Progenitor cell of endocrine pancreas (in vitro differentiated cells): ENCODE measurements at places on chromosomes 12 and 14.

GRCh38 chr12:71552728-71553501 lies 110.7 kb downstream of the ZFC3H1 start:
- no peak for DNase-seq

- no peak for DNase-seq
These were observed 307.7 kb downstream of the CCDC91 start for GRCh38 chr12:28497889-28498411.

DNA sequence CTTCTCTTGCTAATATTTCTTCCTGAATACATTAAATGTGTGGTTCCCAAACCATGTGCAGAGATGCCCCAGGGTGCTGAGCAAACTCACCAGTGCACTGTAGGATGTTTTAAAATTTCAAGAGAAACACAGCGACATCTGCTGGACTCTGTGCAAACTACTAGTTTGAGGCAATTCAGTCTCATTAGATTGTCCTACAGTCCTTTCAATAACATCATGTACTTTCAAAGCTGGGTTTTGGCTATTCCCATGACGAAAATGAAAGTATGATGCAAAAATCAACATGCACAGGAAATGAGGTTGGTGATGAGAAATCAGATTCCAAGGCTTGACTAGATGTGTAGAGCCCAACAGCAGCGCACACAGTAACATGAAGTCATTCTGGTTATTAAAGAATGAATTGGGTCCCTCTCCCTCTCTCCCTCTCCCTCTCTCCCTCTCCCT lies 66.3 kb downstream of the CLIP1 start:
- DNase-seq = no peak

DNA sequence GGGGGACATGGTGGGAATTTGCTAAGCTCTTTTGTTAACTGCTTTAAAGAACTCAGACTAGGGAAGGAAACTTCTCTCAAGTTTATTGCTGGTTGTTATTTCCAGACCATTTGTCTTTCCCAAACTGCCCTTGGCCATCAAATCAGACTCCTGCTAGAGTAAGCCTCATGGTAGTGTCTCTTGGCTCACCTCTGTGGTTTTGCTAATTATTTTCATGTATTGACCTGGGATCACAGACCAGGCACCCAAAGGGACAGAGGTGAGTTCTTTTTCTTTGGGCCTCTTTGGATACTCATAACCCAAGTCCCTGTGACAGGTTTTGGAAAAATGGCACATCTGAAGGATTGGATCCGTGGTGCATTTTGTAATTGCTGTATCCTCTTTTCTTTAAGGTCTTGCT lies 11.2 kb downstream of the ETV6 start:
- no peak for DNase-seq

DNA sequence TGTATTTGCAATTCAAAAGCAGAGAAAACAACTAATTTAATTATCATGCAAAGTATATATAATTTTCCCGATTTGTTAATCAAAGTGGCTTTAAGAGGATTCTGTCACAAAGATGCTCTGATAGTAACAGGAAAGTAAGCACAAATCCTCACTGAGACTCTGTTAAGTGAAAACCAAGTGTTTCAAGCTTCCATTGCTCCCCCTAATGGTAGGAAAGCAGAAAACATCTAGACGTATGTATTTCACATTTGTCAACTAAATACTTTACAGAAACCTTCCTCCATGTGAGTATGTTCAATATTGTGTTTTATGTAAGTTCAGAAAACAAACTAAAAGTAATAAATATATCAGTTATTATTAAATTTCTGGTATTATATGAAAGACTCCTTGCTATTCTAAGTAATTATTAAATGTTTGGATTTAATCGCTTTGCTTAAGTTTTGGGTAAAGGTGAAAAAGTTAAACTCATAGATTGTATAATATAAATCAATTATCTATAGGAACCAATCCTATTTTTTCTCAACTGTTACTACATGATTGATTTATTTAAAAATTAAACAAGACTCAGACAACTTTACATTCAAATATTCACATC lies 1.5 kb upstream of the NTS start:
- DNase-seq = no peak

DNA sequence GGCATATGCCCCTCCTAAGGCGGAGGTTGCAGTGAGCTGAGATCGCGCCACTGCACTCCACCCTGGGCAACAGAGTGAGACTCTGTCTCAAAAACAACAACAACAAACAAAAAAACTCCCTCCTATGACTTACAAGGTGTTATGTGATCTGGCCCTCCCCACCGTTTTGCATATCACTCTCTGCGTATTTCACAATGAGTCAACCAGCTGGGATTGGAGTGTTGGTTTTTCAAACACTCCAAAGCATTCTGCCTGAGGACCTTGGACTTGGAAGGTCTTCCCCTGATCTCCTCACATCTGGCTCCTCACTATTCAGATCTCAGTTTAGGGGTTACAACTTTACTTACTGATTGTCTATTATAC lies 14.0 kb downstream of the MANSC1 start:
- no peak for DNase-seq

DNA sequence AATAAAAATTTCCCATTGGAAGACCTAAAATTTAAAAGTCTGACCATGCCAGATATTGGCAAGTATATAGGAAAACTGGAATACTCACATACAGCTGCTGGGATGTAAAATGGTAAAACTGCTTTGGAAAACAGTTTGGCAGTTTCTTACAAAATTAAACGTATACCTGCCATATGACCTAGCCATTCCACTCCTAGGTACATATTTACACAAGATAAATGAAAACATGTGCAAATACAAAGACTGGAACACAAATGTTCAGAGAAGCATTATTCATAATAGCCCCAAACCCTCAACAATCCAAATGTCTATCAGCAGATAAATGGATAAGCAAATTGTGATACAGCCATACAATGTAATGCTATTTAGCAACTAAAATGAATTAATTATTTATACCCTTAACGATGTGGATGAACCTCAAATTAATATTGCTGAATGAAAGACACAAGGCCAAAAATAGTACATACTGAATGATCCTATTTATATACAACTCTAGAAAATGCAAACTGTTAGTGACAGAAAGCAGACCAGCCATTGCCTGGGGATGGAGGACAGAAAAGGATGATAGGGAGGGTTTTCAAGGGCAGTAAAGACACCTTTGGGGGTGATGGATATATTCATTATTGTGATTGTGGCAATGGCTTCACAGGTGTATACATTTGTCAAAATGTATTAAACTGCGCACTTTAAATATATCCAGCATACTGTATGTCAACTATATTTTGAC lies 21.3 kb upstream of the TCP11L2 start:
- DNase-seq = no peak

- DNase-seq = no peak
These were observed 110.1 kb downstream of the SAMD4A start for GRCh38 chr14:54676812-54677708.

- DNase-seq = no peak
These were observed 580.2 kb downstream of the ETNK1 start for GRCh38 chr12:23204933-23205778.

- DNase-seq = no peak
These were observed 16.5 kb downstream of the EID3 start for GRCh38 chr12:104319918-104320626.

- no peak for DNase-seq
These were observed 10.2 kb downstream of the TBX5 start for GRCh38 chr12:114395755-114396152.

GRCh38 chr14:60721326-60722106 lies 2.6 kb downstream of the SIX4 start:
- DNase-seq = peak; percentile 37

GRCh38 chr14:75896341-75896740 lies 85.5 kb downstream of the TGFB3 start:
- DNase-seq = no peak

DNA sequence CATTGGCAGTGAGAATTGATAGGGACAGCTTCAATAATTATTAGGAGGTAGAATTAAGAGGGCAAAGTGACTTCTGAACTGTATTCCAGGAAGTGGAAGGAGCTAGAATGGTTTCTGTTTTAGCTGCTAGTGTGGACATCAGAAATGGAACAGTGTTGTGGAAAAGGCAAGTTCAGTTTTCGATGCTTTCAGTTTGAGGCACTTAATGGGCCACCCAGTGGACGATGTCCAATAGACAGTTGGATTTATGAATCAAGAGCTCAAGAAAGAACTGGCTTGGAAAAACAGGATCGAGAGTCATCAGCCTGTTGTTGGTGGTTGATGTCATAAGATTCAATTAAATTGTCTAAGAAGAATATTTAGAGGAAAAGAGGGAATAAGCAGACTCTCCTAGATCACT lies 136.3 kb downstream of the DYRK2 start:
- DNase-seq = no peak

GRCh38 chr14:22555384-22556011 lies 33.5 kb downstream of the DAD1 start:
- no peak for DNase-seq

DNA sequence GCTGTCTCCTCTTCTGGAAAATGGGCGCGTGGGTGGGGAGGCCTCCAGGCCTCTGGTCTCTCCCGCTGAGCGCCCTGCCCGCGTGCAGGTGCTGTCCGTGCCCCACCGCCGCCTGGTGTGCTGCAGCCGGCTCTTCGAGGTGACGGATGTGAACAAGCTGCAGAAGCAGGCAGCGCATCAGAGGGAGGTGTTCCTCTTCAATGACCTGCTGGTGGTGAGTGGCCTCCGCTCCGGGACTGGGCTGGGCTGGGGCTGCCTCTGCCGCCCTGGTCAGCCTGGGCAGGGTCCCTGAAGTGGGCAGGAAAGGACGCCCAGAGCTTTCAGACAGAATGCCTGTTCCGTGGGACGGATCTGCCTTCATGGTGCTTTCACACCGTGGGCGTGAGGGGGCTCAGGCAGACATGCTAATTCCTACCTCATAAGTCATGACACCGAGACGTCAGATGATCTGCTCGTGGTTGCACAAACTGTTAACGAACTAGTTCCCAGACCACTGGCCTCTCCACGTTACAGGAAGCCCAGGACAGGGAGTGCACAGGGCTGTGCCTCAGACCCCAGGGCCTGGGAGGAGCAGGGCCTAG lies 50.5 kb downstream of the SLC6A12 start:
- no peak for DNase-seq

DNA sequence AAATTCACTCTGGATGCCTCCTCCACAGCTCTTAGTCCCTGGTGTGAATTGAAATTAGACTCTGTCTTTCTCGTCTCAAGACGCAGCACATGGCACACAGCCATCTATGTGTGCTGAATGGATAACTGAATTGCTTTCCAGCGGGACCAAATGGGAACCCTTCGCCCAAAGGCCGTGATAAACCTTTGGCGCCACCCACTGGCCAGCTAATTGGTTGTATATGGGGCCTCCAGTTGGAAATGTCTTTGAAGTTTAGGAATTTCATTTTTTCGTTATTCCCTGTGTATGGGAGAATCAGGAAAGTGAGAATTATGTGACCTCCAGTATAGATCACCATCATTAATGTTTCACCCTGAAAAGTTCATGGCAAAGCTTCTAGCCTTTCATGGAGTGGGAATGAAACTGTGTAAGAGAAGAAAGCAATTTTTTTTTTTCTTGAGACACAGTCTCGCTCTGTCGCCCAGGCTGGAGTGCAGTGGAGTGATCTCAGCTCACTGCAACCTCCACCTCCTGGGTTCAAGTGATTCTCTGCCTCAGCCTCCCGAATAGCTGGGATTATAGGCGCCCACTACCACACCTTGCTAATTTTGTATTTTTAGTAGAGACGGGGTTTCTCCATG lies 9.8 kb upstream of the HSP90AA1 start:
- DNase-seq = peak; percentile 60

GRCh38 chr14:64434528-64434927 lies 30.8 kb upstream of the AKAP5 start:
- DNase-seq = no peak

GRCh38 chr12:24728366-24728765 lies 220.5 kb downstream of the BCAT1 start:
- DNase-seq = no peak

- DNase-seq = no peak
These were observed 19.5 kb upstream of the SPIC start for GRCh38 chr12:101455685-101456084.

GRCh38 chr12:97758194-97758501 lies 295.5 kb downstream of the RMST start:
- no peak for DNase-seq

GRCh38 chr14:72839753-72840607 lies 53.9 kb downstream of the DPF3 start:
- DNase-seq = no peak

- no peak for DNase-seq
These were observed 82.7 kb downstream of the LGMN start for GRCh38 chr14:92665661-92666110.

- DNase-seq = no peak
These were observed 137.5 kb downstream of the NRXN3 start for GRCh38 chr14:78307671-78308070.

- DNase-seq = no peak
These were observed 17.8 kb upstream of the EIF2B2 start for GRCh38 chr14:74985028-74985310.

DNA sequence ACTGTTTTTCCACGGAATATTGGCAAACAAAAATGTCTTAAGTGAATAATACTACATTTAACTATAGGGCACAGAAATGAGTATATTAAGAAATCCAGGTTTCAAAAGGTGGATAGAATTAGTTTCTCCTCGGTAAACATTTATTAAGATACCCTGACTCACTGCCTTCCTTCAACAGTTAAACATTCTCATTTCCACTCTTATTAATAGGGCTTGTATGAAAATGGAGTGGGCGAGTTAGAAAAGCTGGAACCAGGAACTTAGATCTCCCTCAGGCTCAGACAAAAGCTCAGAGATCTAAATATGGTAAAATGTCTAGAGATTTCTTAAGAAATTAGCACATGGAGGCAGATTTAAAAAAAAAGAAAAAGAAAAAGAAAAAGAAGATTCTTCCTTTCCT lies 78.8 kb downstream of the RMST start:
- DNase-seq = no peak

- no peak for DNase-seq
These were observed 17.8 kb downstream of the BRF1 start for GRCh38 chr14:105283028-105283427.

GRCh38 chr14:98665007-98665406 lies 607.0 kb downstream of the BCL11B start:
- DNase-seq = no peak

DNA sequence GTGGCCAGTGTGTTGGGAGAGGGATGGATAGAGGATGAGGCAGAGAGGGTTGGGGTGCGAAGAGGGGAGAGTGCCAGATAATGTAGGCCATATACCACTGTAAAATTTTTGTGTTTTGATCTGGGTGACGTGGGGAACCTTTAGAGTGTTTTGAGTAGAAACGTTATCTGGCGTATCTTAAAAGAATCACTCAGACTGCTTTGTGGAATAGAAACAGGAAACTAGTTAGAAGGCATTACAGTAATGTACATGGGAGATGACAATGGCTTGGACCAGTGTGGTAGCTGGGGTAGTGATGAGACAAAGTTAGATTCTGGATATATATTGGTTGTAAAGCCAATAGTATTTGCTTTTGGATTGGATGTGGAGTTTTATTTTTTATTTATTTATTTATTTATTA lies 20.6 kb downstream of the ATF1 start:
- no peak for DNase-seq
